Activated T-cell treated with anti-CD3 and anti-CD28 coated beads, Interleukin-2, amount 50 U/mL, for 72 hours (primary cell): ENCODE measurements at places on chromosomes 12 and 14. TPM values are rescaled to one million over a fixed set of nuclear protein-coding genes. Genes with fewer than 3 reads are reported as not detected.

Gene SCN8A
- 0.79 TPM for total RNA-seq

GRCh38 chr12:5059358-5059757 lies 15.7 kb downstream of the KCNA5 start:
- no peaks in the 10 kb centered on the region for H3K4me1 ChIP-seq
- H3K4me3 ChIP-seq: no peak overlapping the region
- H3K27me3 ChIP-seq: peaks cover 20% of the 10 kb centered on the region
- H3K27ac ChIP-seq: no peak overlapping the region
- no peak for DNase-seq

Gene EML1
- 2.4 TPM for total RNA-seq

GRCh38 chr14:55781046-55781445 lies 201.0 kb downstream of the KTN1 start:
- DNase-seq: no peak
- no peaks in the 10 kb centered on the region for H3K36me3 ChIP-seq
- no peak overlapping the region for H3K4me3 ChIP-seq
- no peak overlapping the region for H3K27ac ChIP-seq

Gene GPR84
- 16.0 TPM for total RNA-seq

- peaks cover 5% of the 10 kb centered on the region for H3K4me1 ChIP-seq
- peak overlapping the region; percentile 68 for H3K27ac ChIP-seq
- no peak overlapping the region for H3K4me3 ChIP-seq
- no peaks in the 10 kb centered on the region for H3K27me3 ChIP-seq
- no peak for DNase-seq
These were observed 13.9 kb downstream of the ARPC3 start for GRCh38 chr12:110436231-110436630.

Gene KRT79
- 0.19 TPM for total RNA-seq

Gene COX8C
- not detected for total RNA-seq

Gene CRIP1
- total RNA-seq: 146 TPM

- no peaks in the 10 kb centered on the region for H3K4me1 ChIP-seq
- no peak for DNase-seq
- H3K4me3 ChIP-seq: no peak overlapping the region
- H3K27me3 ChIP-seq: peaks cover 19% of the 10 kb centered on the region
These were observed 95.8 kb downstream of the EPS8 start for GRCh38 chr12:15693228-15693911.

DNA sequence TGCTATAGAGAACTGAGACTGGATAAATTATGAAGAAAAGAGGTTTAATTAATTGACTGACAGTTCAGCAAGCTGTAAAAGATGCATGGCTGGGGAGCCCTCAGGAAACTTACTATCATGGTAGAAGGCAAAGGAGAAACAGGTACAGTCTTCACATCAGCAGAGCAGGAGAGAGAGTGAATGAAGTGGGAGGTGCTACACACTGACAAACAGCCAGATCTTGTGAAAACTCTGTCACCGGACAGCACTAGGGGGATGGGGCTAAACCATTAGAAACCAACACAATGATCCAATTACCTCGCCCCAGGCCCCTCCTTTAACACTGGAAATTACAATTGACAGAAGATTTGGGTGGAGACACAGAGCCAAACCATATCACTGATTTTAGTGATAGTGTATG lies 682.4 kb downstream of the SLC16A7 start:
- H3K27me3 ChIP-seq: no peaks in the 10 kb centered on the region
- H3K27ac ChIP-seq: no peak overlapping the region
- H3K4me3 ChIP-seq: no peak overlapping the region
- DNase-seq: no peak

Gene APOF
- total RNA-seq: 0.28 TPM

- DNase-seq: no peak
- no peak overlapping the region for H3K27ac ChIP-seq
- H3K36me3 ChIP-seq: no peaks in the 10 kb centered on the region
- H3K27me3 ChIP-seq: peaks cover 75% of the 10 kb centered on the region
These were observed 8.2 kb upstream of the HOXC6 start for GRCh38 chr12:54019924-54020590.

DNA sequence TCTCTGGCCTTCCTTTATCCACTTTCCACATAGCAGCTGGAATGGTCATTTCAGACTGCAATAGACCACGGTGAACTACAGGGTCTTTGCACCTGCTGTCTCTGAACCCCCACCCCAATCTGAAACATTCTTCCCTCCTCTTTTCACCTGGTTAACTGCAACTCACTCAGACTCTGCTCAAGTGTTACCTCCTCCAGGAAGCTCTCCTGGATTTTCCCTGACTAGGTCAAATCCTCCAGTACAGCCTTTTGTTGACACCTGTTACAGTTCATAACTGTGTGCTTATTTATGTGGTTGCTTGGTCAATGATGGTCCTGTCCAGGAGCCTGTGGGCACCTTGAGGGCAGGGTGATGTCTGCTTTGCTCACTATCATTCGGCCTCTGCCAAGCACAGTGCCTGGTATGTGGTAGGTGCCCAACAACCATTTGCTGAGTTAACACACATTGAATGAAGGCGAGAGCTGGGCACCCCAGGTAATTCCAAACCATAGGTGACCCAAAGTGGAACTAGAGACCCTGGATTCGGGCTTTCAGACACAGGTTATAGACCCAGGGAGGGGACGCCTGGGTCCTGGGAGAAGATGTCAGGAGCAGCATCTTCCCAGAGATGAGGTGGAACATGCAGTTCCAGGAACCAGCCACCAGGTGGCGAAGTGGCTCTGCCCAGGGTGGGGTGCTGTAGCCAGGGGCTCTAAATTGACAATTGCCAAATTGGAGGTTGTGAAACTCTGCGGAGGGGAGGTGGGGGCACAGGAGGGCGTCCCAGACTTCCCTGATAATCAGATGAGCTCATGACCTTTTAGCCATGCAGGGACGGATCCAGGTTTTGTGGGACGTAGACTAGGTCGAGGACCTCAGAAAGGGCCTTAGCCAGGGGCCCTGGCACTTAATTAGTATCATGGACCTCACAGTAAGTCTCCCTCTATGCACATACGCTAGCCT lies 28.1 kb downstream of the TRPV4 start:
- no peaks in the 10 kb centered on the region for H3K27me3 ChIP-seq
- no peaks in the 10 kb centered on the region for H3K36me3 ChIP-seq
- no peaks in the 10 kb centered on the region for H3K4me1 ChIP-seq
